CD4-positive, alpha-beta T cell treated with Interleukin-10 for 1 hour (primary cell): ENCODE measurements at places on chromosomes 13 and 19.
A peak's percentile ranks its signal among the peaks of the same experiment; 100 is the strongest.

- DNase-seq = no peak
These were observed 269.4 kb upstream of the NBEA start for GRCh38 chr13:34672631-34673030.

GRCh38 chr13:97658556-97658955, 224.6 kb downstream of the RAP2A start:
- DNase-seq = no peak

GRCh38 chr13:34070006-34070405, 252.1 kb downstream of the RFC3 start:
- no peak for DNase-seq

- peak; percentile 2 for DNase-seq
These were observed 302.1 kb downstream of the ENOX1 start for GRCh38 chr13:43484432-43485225.

DNA sequence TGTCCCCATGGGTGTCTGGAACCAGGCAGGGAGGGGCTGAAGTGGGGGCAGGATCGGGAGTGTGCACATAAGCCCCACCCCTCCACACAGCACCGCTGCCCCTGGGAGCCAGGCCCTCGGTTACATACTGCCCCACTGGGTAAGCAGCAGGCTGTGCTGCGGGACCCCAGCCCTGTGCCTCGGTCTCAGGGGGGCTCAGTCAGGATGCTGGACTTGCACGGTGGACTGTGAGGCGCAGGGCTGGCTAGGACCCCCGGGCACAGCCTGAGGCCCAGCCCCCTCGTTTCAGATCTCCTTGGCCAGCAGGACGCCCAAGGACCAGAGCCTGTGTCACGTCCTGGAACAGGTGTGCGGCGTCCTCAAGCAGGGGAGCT, 16.3 kb downstream of the MPND start:
- no peak for DNase-seq

- DNase-seq = no peak
These were observed 1459.3 kb downstream of the UQCRFS1 start for GRCh38 chr19:27753622-27754021.

- DNase-seq = no peak
These were observed 2.3 kb upstream of the TMEM91 start for GRCh38 chr19:41373993-41374392.

- no peak for DNase-seq
These were observed 6.4 kb downstream of the POU4F1 start for GRCh38 chr13:78596736-78597601.

DNA sequence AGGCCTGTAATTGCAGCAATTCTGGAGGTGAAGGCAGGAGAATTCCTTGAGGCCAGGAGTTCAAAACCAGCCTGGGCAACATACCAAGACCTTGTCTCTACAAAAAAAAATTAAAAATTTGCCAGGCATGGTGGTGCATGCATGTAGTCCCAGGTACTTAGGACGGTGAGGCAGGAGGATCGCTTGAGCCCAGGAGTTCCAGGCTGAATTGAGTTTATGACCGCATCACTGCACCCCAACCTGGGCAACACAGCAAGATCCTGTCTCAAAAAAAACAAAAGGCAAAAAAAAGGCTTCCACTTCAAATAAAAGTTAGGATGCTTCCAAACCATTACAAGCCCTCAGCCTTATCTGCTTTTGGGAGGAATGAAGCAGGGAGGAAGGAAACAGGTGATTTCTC, 5.2 kb downstream of the ZNF577 start:
- no peak for DNase-seq

- DNase-seq = no peak
These were observed 4.7 kb upstream of the METTL21C start for GRCh38 chr13:102699504-102699903.

GRCh38 chr13:97242755-97243497, 20.8 kb downstream of the MBNL2 start:
- no peak for DNase-seq

DNA sequence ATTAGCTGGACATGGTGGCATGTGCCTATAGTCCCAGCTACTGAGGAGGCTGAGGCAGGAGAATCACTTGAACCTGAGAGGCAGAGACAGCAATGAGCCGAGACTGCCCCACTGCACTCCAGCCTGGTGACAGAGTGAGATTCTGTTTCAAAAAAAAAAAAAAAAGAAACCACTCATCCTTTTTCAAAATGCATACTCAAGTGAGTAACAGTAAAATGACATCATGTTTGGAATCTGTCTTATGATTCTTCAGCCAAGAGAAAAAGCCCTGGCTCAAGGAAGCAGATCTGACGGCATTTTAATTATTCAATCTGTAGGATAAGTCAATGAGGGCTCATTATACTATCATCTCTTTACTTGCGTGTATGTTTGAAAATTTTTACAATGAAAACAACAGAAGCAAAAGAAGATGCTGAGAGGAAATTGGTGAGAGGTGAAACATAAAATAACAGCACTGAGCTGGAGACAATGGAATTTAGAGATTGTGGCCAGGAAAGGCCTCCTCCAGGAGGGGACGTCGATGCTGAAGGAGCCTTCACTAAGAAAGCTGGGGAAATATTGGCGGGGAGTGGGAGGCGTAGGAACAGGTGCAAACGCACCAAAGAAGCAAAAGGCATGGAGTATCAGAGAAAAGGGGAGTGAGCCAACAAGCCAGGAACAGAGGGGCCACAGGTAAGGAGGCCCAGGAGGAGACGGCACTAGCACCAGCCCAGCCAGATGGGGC, 12.9 kb upstream of the CCNE1 start:
- DNase-seq = no peak
